ENCODE measurements at places on chromosomes 1 and 21. TPM values are rescaled to one million over a fixed set of nuclear protein-coding genes. Genes with fewer than 3 reads are reported as not detected.

The CAMSAP2 gene
- total RNA-seq, result 34.8 TPM

- no peak overlapping the region for H3K27ac ChIP-seq
- DNase-seq, result no peak
- no peak overlapping the region for H3K4me3 ChIP-seq
These were observed 14.6 kb upstream of the PRRC2C start for GRCh38 chr1:171470726-171471125.

DNA sequence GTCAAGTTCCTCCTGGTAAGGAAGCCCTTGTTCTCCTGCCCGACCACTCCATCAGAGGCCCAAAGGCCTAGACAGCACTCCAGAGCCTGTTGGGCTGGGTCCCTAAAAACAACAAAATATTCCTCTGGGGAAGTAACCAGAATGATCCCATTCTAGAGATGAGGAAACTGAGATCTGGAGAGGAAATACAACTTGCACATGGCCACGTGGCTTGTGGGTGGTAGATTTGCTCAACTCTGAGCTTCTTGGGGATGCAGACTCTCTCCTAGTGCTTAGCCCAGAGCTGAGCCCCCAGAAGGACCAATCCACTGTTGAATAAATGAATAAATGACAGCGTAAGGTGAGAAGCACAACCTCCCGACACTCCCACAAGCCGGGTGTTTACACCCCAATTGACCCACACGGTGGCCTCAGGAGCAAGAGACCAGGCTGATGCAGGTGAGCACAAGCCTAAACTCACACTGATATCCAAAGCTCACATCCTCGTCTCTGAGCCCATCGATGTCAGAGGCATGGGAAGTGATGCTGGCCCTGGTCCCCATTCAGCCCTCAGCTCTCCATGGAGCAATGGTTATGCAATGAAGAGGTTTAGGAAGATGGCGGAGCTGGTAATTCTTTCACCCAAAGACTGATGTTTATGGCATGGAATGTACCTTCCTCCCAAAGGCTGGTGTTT, 172.5 kb upstream of the EDN2 start:
- H3K4me1 ChIP-seq, result peaks cover 12% of the 10 kb centered on the region
- no peak for DNase-seq
- no peaks in the 10 kb centered on the region for H3K27me3 ChIP-seq
- H3K36me3 ChIP-seq, result no peaks in the 10 kb centered on the region
- H3K4me3 ChIP-seq, result no peak overlapping the region

- H3K36me3 ChIP-seq, result no peaks in the 10 kb centered on the region
- no peak for DNase-seq
- H3K27ac ChIP-seq, result no peak overlapping the region
These were observed 7.8 kb downstream of the RASAL2 start for GRCh38 chr1:178101654-178102053.

GRCh38 chr1:93346421-93346993, 800 bp downstream of the DR1 start:
- H3K4me1 ChIP-seq, result peaks cover 31% of the 10 kb centered on the region
- no peaks in the 10 kb centered on the region for H3K36me3 ChIP-seq

GRCh38 chr1:217907504-217907903, 276.4 kb downstream of the SPATA17 start:
- no peak overlapping the region for H3K27ac ChIP-seq
- DNase-seq, result no peak
- H3K4me3 ChIP-seq, result no peak overlapping the region
- no peaks in the 10 kb centered on the region for H3K36me3 ChIP-seq
- no peaks in the 10 kb centered on the region for H3K27me3 ChIP-seq
- no peaks in the 10 kb centered on the region for H3K4me1 ChIP-seq

- no peak overlapping the region for H3K27ac ChIP-seq
- H3K36me3 ChIP-seq, result no peaks in the 10 kb centered on the region
- no peak for DNase-seq
- no peaks in the 10 kb centered on the region for H3K4me1 ChIP-seq
- H3K27me3 ChIP-seq, result no peaks in the 10 kb centered on the region
These were observed 101.5 kb upstream of the ADGRL2 start for GRCh38 chr1:81699234-81699633.

The RPS27 gene
- 1,693 TPM for total RNA-seq

GRCh38 chr1:162420120-162420519, 8.2 kb upstream of the SH2D1B start:
- H3K27ac ChIP-seq, result no peak overlapping the region
- DNase-seq, result no peak
- H3K4me1 ChIP-seq, result no peaks in the 10 kb centered on the region
- no peaks in the 10 kb centered on the region for H3K27me3 ChIP-seq
- no peaks in the 10 kb centered on the region for H3K36me3 ChIP-seq

DNA sequence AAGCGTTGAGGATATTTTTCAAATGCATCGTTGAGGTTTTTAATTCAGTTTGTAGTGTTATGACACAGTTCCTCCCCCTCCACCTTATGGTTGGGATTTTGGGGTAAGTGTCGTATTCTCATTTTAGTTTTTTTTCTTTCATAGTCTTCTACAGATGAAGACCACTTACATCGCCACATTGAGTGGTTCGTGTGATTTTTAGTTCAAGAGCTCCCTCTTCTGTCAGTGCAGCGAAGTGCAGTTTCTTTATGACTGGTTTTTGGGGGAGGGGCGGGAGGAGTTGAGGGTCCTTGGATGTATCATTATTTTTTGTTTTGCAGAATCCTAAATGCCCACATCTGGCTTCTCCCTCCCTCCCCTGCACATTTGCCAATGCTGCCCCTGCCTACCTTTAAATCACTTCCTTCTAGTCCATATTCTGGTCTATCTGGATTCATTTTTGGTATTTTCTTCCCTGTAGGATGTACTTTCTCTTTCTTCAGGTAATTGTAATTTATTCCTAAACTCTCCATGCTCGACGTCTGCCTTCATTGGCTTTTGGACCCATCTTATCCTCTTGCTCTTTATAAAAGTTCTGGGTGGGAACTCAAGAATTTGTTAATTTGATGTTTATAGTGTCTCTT, 433.1 kb downstream of the CAMTA1 start:
- H3K27ac ChIP-seq, result no peak overlapping the region
- no peak for DNase-seq
- no peaks in the 10 kb centered on the region for H3K36me3 ChIP-seq
- peaks cover 10% of the 10 kb centered on the region for H3K27me3 ChIP-seq

The TUT4 gene
- total RNA-seq, result 44.2 TPM

The FCN3 gene
- total RNA-seq, result 826 TPM

The RUNX3 gene
- total RNA-seq, result 13.1 TPM

GRCh38 chr1:156458181-156458503, 42.4 kb downstream of the MEF2D start:
- H3K4me3 ChIP-seq, result no peak overlapping the region
- peaks cover 7% of the 10 kb centered on the region for H3K4me1 ChIP-seq
- no peak for DNase-seq
- no peaks in the 10 kb centered on the region for H3K27me3 ChIP-seq
- H3K36me3 ChIP-seq, result no peaks in the 10 kb centered on the region

GRCh38 chr1:172299515-172299914, 121.0 kb upstream of the C1orf105 start:
- H3K27me3 ChIP-seq, result no peaks in the 10 kb centered on the region
- no peaks in the 10 kb centered on the region for H3K36me3 ChIP-seq
- DNase-seq, result no peak
- H3K27ac ChIP-seq, result no peak overlapping the region
- no peak overlapping the region for H3K4me3 ChIP-seq

- no peaks in the 10 kb centered on the region for H3K4me1 ChIP-seq
- no peak for DNase-seq
These were observed 39.0 kb downstream of the FOXO6 start for GRCh38 chr1:41400225-41400624.

GRCh38 chr1:15100880-15101760, 52.4 kb upstream of the TMEM51 start:
- no peaks in the 10 kb centered on the region for H3K36me3 ChIP-seq
- H3K27ac ChIP-seq, result no peak overlapping the region
- peaks cover 3% of the 10 kb centered on the region for H3K27me3 ChIP-seq
- DNase-seq, result no peak
- no peak overlapping the region for H3K4me3 ChIP-seq

DNA sequence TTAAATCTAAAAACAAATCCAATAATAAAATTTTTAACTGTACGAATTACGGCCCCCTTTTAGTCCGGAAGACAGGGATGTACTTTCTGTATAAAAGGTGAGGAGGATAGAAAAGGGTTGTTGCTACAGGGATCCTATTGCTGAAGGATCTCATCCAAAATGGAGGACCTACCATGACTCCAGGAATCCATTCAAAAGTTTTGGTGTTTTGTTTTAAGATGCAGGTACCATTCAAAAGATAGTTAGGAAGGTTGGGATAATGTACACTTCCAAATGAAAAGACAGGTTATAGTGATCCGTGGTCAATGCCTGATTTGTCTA, 1.3 kb upstream of the ENAH start:
- H3K4me1 ChIP-seq, result peaks cover 2% of the 10 kb centered on the region
- H3K4me3 ChIP-seq, result peak overlapping the region; percentile 83
- H3K27ac ChIP-seq, result peak overlapping the region; percentile 82

DNA sequence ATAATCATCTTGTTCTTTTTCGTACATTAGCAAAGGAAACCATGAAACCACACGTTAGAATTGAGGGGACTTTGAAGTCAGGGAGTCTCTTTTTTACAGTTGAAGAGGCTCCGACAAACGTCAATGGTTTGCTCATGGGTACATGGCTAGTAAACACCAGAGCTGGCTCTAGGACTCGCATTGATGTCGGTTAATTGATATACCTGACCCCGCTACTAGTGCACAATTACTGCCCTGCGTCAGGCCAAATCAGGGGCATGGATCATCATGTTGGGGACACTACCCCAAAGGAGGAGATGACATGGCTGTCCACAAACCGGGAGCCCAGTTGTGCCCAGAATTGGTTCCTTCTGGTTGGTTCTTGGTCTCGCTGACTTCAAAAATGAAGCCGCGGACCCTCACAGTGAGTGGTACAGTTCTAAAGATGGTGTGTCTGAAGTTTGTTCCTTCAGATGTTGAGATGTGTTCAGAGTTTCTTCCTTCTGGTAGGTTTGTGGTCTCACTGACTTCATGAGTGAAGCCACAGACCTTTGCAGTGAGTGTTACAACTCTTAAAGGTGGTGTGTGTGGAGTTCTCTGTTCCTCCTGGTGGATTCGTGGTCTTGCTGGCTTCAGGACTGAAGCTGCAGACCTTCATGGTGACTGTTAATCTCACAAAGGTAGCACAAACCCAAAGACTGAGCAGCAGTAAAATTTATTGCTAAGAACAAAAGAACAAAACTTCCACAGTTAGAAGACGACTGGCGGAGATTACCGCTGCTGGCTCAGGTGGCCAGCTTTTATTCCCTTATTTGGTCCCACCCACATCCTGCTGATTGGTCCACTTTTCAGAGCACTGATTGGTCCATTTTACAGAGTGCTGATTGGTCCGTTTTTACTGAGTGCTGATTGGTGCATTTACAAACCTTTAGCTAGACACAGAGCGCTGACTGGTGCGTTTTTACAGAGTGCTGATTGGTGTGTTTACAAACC, 126.9 kb upstream of the ERRFI1 start:
- peaks cover 9% of the 10 kb centered on the region for H3K4me1 ChIP-seq
- H3K36me3 ChIP-seq, result no peaks in the 10 kb centered on the region
- H3K27me3 ChIP-seq, result no peaks in the 10 kb centered on the region
- no peak overlapping the region for H3K4me3 ChIP-seq
- H3K27ac ChIP-seq, result no peak overlapping the region

All from upper lobe of right lung (tissue), 1 donor.